ENCODE measurements at places on chromosomes 2 and 18.

GRCh38 chr18:23540867-23541266, 37.6 kb downstream of the RMC1 start:
- H3K4me1 ChIP-seq, result peaks cover 31% of the 10 kb centered on the region
- no peaks in the 10 kb centered on the region for H3K27me3 ChIP-seq
- H3K4me3 ChIP-seq, result no peak overlapping the region
- peaks cover 63% of the 10 kb centered on the region for H3K36me3 ChIP-seq

- H3K36me3 ChIP-seq, result no peaks in the 10 kb centered on the region
- no peak overlapping the region for H3K27ac ChIP-seq
Measured at GRCh38 chr18:78932281-78932680, 47.3 kb upstream of the SALL3 start.

DNA sequence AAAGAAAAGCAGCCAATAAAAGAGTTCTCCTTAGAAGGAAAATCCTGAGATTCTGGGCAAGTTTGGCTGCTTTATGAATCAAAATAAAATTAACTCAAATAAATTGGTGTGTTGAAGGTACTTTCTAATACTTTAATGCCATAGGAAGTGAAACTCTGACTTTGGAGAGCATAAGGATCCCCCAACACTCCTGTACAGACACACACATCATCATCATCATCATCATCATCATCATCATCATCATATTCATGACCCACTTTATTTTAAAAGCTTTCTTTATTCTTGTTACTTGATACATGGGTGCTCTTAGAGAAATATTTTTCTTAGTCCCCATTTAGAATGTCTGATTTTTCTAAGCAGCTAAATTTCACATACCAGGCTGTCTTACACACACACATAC, 283.1 kb upstream of the CYRIA start:
- H3K36me3 ChIP-seq, result no peaks in the 10 kb centered on the region
- H3K27me3 ChIP-seq, result no peaks in the 10 kb centered on the region
- peaks cover 3% of the 10 kb centered on the region for H3K4me1 ChIP-seq
- H3K4me3 ChIP-seq, result no peak overlapping the region
- peak; percentile 11 for DNase-seq

DNA sequence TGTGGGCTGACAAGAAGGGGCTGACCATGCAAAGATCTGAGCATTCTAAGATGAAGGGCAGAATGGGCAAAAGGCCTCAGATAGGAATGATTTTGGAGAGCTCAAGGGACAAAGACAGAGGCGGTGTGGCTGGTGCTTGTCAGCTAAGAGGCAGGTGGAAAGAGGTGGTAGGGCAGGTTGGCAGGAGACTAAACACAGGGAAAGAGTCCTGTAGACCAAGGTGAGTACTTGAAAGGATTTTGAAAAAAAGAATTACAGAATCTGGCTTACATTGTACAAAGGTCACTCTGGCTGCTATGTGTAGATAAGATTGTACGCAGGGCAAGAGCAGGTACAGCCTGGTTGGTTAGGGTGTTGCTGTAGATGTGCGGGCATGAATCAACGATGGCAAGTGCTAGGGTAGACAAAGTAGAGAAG, 50.6 kb downstream of the STK39 start:
- no peak for DNase-seq
- H3K4me1 ChIP-seq, result peaks cover 38% of the 10 kb centered on the region
- no peak overlapping the region for H3K27ac ChIP-seq
- H3K4me3 ChIP-seq, result no peak overlapping the region
- no peaks in the 10 kb centered on the region for H3K36me3 ChIP-seq

DNA sequence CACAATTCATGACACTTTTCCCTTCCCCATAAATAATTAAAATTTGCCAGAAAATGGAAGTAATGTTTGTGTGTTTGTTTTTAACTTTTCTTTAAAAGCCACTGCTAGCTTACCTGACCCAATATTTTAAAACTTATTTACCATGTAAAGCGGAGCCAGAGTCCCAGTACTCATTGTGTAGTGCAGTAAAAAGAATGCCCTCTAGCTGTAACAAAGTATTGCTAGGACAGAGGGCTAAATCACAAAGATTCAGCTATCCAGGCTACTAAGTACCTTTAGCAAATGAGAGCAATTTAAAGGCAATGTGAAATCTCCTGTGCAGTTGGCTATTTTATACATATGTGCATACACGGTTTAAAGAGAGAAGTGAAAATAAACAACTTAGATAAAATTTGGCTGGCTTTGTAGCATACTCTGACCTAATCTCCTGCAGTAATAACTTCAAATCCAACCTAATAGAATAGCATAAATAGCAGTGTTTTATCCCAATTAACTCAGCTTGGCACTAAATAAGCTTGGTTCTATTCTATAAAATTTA, 997.4 kb upstream of the PIK3C3 start:
- H3K27me3 ChIP-seq, result no peaks in the 10 kb centered on the region
- DNase-seq, result no peak
- H3K27ac ChIP-seq, result no peak overlapping the region

DNA sequence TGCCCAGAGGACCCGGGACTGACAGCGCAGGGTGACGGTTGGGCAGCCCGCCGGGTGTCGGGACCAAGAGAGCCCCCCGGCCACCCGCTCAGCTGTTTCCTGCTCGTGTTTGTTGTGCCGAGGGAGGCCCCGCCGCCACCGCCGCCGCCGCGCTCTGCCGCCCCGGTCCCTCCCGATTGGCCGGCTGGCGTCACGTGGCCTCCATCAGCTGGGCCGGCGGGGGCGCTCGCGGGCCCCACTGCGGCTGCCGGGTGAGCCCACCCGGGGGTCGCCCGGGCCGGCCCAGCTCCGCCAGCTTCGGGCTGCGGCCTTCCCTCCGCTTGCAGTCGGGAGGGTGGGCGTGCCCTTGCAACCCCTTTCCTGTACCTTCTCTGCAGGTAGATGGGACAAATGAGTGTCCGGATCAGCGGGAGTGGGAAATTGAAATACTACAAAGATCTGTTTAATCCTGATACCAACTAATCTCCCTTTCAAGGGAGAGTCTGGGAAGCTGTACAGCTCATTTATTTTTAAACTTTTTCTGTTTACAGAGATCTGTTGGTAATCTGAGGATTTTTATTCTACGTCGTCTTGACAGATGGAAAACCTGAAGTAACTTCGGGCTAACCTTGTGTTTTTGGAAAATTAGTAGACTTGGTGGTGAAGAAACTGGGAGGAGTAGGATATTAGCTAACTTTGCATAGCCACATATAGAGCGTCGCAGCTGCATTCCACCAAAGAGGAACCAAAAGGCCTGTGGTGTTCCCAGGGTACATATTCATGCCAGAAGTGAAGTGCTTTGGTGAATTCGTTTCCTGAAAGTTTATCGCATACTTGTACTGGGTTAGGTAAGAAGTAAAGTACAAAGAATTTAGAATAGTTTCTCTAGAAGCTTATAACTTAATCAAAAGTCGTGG, 1.2 kb downstream of the YPEL5 start:
- H3K36me3 ChIP-seq, result peaks cover 32% of the 10 kb centered on the region
- peak overlapping the region; percentile 96 for H3K4me3 ChIP-seq
- peak; percentile 88 for DNase-seq
- peaks cover 48% of the 10 kb centered on the region for H3K4me1 ChIP-seq
- peak overlapping the region; percentile 99 for H3K27ac ChIP-seq

DNA sequence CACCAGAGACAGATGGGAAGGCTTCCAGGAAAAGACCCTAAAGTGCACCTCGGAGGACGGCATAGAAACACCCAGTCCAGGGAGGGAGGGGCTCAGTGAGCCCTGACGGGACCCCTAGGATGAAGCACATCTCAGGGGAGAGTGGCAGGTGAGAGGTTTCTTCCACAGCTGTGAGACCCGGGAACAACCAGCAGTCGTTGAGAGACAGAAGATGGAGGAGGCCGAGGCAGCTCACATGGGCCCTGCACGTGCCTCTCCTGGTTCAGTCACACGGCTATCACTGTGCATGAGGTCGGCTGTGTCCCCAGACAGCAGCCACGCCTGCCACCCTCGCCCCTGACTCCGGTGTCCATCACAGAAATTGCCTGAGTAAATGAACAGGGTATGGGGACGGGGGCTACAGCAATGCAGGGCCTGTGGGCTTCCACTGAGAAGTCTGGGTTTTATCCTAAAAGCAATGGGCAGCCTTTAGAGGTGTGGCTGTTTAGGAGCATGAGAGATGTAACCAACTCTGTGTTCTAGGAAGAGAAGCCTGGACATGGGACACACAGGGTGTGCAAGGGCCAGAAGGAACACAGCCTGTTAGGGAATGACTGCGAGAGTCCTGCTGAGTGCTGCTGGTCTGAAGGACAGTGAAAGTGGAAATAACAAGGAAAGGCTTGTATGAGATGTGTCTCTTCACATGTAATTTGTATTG, 102.0 kb downstream of the TMEM18 start:
- no peaks in the 10 kb centered on the region for H3K4me1 ChIP-seq
- no peaks in the 10 kb centered on the region for H3K36me3 ChIP-seq
- no peak overlapping the region for H3K4me3 ChIP-seq
- no peak for DNase-seq

DNA sequence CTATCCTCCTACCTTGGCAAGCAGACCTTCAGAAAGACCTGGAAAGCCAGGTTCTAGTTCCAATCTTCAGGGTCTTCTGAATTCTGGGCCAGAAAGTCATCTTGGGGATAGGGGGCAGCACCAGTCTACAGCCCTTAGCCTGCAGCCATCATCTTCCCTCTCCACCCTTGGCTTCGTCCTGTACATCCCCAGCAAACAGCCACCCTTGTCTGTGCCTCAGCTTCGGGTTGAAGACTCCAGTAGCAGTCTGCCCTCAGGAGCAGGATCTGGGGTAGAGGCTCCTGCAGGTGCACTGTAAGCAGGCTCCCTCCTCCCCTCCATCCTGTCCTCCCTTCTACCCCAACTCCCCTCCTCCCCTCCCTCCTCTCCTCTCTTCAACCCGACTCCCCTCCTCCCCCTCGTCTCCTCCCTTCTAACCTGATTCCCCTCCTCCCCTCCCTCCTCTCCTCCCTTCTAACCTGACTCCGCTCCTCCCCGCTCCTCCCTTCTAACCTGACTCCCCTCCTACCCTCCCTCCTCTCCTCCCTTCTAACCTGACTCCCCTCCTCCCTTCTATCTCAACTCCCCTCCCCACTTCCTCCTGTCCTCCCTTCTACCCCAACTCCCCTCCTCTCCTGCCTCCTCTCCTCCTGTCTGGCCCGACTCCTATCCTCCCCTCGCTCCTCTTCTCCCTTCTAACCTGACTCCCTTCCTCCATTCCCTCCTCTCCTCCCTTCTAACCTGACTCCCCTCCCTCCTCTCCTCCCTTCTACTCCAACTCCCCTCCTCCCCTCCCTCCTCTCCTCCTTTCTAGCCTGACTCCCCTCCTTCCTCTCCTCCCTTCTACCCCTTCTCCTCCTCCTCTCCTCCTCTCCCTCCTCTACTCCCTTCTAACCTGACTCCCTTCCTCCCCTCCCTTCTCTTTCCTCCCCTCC, 90.1 kb upstream of the SMAD2 start:
- H3K4me1 ChIP-seq, result no peaks in the 10 kb centered on the region
- no peak for DNase-seq
- no peaks in the 10 kb centered on the region for H3K36me3 ChIP-seq

GRCh38 chr18:3262234-3263131, 550 bp downstream of the MYL12B start:
- H3K4me1 ChIP-seq, result peaks cover 72% of the 10 kb centered on the region
- peak overlapping the region; percentile 97 for H3K27ac ChIP-seq
- peak; percentile 64 for DNase-seq
- peaks cover 12% of the 10 kb centered on the region for H3K36me3 ChIP-seq
- no peaks in the 10 kb centered on the region for H3K27me3 ChIP-seq

GRCh38 chr18:14974576-14974975, 226.6 kb downstream of the ANKRD30B start:
- H3K27me3 ChIP-seq, result no peaks in the 10 kb centered on the region
- no peak overlapping the region for H3K27ac ChIP-seq
- no peaks in the 10 kb centered on the region for H3K4me1 ChIP-seq
- no peak for DNase-seq
- no peaks in the 10 kb centered on the region for H3K36me3 ChIP-seq

Measured in B cell (primary cell).